Esophagus squamous epithelium (tissue), 5 donors: ENCODE measurements at places on chromosomes 7 and 10.

DNA sequence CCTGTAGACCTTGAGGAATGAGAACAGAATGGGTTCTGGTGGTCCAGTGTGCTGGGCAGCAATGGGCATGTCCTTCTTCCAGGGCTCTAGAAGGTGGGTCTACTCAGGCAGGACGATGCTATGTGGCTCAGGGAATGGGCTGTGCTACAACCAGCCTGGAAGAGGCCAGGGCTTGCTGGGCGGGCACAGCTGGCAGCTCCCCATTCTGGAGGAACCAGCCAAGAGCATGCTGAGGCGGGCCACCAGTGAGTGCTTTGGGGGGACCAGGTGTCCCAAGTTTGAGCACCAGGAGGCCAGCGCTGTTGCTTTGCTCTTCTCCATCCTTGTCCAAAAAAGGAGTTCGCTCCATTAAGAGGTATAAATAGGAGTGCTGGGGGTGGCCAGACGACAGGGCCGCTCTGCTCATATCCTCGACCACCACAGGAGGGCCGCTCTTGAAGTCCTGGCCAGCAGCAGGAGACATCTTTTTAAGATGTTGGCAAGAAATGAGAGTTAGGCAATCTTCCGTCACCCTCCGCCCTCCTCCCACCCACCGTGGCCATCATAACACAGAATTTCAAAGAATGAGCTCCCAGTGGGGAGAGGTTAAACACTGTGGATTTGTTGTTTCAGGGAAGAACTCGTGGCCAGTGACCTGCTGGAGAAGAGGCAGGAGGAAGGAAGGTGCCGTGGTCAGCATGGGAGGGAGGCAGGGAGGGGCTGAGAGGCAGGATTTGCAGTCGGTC lies 141.3 kb downstream of the GRK5 start:
- no peak for DNase-seq

DNA sequence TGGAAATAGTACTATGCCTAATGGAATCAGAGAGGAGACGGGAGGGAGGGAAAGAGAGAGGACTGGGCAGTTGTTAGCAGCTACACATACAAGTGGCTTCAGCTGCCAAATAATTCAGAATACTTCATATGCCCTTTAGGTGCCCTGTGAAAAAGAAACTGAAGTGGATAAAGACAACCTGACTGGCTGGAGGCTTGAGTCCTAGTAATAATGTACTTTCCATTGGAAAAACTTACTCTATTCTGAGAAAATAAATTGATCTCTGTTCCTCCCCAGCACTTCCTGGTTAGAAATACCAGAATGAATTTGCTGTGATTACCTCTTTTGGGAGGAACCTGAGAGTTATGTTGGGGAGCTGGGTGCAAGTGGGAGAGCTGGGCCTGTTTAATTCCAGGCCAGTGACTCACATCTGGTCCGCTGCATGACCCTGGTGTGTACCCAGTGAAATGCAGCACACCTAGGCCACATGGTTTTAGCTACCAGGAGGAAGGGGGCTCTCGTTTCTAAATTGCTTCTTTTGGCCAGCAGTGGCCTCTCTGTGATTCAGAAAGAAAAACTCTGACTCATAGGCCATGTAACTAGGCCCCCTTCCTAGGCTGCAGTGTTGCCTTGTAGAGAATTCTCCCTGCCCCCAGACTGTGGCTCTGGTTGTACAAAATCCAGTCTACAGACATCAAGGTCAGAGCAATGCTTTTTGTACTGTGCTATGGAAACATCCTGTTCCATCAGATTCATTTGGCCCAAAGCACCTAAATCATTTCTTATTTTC lies 6.5 kb downstream of the AGFG2 start:
- no peak for DNase-seq

DNA sequence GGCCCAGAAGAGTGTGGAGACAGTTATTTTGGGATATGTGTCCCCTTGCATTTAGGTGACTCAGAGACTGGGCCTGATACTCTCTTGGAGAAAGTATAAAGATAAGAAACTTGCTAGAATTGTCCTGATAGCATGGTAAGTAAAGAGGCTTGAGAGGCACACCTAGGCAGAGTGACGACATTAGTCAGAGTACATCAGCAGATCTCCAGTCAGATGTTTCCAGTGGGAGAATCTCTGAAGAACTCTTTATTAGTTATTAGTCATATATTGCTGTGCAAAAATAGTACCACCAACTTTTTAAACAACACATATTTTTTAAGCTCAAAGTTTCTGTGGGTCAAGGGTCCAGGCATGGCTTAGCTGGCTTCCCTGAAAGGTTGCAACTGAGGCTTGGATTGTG lies 182.6 kb downstream of the NEBL start:
- no peak for DNase-seq

DNA sequence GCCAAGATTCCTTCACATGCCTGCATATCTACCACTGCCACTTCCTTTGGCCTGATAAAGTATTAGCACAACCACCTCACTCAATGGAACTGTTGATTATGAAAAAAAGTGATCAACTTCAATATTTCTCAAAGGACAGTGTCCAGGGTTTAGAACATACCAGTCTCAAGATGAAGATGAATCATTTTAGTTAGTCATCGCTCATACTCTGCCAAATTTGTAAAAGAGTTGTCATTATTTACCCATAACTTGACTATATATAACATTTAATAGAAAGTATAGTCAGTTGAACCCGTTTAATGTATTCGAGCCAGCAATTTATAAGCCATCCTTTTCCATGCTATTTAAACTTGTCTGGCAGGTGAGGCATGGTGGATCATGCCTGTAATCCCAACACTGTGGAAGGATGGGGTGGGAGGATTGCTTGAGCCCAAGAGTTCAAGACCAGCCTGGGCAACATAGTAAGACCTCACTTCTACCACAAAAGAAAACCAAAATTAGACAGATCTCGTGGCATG lies 33.2 kb downstream of the SPAM1 start:
- no peak for DNase-seq

DNA sequence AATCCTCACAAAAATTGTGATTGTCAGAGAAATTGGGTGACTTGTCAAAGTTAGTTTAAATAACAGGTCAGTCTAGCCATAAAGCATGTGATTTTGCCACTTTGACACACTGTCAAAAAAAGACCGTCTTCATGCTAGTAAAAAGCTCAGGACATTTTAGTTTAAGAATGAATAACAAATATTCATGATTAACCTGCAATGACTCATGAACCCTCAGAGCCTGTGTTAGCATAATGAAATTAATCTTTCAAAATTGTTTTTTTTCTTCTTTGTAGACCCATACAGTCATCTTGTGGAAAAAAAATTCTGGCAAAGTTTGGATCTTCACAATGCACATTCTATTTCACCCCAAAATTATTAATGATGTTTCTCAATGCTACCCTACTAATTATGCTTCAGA lies 255.2 kb upstream of the POT1 start:
- no peak for DNase-seq

DNA sequence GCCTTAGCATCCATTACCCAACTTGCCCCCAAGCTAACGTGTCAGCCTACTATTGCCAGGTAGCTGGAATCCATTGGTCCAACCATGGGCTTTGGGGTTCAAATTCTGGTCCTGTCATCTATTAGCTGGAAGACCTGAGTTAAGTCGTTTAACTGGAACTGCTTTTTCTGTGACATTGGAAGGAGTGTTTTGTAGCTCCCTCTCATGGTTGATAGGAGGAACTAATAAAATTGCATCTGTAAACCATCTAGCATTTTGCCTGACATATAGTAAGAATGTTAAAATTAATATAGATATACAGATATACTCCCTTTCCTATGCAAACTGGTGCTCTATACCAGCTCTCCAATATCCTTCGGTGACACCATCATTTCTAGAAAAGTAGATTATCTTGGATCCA lies 23.8 kb upstream of the SLF2 start:
- no peak for DNase-seq

DNA sequence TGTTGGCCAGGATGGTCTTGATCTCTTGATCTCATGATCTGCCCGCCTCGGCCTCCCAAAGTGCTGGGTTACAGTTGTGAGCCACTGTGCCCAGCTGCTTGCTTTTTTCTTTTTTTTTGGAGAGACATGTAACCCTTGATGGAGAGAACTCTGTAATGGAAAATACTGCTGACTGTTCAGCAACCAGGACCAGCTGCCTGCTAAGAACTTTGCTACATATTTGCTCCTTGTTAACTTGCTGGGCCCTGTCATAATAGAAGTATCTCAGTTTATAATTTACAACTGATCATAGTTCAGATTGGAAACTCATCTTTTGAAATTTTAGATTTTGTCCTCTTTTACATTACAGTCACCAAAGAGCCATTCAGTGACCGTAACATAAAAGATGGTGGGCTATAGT lies 34.9 kb downstream of the TASOR2 start:
- DNase-seq: no peak

- no peak for DNase-seq
These were observed 468.7 kb downstream of the KCNMA1 start for GRCh38 chr10:77168861-77169260.

DNA sequence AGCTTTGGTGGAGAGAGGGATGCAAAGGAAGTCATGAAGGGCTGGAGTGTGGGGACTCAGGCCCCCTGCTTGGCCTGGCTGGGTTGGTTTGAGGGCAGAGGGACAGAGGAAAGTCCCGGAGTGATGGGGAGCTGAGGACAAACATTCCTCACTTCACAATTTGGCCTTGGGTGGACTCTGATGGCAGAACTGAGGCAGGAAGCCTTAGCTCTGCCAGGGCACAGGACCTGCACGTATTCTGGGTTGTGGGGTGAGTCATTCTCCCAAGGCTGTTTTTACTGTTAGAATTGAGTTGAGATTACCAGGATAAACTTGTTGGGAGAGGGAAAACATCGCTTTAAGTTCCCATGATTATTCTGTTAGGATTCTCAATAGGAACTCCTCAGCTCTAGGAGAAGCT lies 2.6 kb downstream of the GOLGA7B start:
- DNase-seq: no peak

- DNase-seq: no peak
These were observed 96.9 kb downstream of the SORBS1 start for GRCh38 chr10:95464280-95464679.

GRCh38 chr10:62638062-62638477 lies 166.4 kb upstream of the ADO start:
- no peak for DNase-seq

- DNase-seq: no peak
These were observed 5.7 kb downstream of the HECTD2 start for GRCh38 chr10:91415816-91416215.

DNA sequence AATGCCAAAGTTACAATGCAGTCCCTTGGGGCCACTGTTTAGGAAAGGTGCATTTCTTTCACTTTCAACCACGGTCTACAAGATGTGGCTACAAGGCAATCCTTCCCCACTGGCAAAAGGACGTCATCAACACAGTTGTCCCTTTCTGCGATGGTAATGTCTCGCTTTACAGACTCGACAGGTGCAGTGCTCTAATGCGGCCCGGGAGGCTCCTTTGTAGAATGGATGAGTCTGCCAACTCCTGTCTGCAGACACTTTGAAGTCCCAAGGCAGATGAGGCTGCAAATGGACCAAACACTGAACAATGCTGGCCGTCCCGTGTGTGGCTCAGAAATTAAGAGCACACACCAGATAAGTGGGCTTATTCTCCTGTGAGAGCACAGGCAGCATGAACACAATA lies 133.7 kb downstream of the PIP4K2A start:
- no peak for DNase-seq

DNA sequence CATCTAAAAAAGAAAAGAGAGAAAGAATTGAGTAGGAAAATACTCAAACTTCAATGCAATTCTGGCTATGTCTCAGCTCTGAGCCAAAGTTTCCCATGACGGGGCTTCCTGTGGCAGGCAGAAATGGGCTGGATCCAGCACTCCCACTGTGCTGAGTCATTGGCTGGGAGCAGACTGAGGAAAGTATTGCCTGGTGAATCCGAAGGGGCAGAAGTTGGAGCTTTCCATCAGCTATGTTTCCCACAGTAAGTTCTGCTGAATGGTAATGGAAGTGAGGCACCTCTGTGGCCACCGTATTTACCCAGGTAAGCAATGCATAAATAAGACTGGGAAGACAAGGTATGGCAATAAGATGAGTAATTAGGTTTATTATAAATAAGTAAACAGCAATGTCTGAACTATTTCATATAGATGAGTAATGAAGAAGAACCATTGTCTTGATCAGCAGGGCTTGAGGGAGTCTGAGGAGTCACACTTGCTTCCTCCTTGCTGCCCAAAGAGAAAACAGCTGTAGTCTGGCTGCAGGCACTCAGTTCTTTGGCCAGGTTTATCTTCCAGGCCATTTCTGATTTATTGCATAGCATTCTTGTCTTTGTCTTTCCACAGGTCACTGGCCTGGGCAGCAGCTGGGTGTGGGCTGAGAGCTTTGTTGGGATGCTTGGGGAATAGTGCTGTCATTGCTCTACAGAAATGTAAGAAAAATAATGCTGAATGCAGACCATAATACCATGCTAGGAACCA lies 255.3 kb downstream of the DNAJB9 start:
- no peak for DNase-seq

- no peak for DNase-seq
These were observed 612.6 kb downstream of the SORCS3 start for GRCh38 chr10:105253515-105254212.

GRCh38 chr7:148963583-148964482 lies 64.5 kb downstream of the PDIA4 start:
- no peak for DNase-seq

DNA sequence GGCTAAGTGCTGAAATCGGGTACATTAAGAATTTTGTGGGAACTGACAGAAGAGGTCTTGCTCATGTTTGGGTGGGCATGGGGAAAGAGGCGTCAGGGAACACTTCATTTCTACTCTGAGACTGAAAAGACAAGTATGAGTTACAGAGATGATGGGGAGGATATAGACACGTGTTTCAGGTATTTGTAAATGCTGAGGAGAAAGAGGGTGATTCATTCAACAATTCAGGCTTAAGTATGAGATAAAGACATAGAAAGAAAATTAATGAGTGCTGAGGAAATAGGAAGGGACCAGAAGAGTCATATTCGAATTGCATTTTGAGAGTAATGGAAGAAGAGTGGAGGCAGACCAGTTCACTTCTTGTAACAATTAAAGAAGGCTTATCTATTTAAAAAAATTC lies 143.6 kb downstream of the HBP1 start:
- no peak for DNase-seq

DNA sequence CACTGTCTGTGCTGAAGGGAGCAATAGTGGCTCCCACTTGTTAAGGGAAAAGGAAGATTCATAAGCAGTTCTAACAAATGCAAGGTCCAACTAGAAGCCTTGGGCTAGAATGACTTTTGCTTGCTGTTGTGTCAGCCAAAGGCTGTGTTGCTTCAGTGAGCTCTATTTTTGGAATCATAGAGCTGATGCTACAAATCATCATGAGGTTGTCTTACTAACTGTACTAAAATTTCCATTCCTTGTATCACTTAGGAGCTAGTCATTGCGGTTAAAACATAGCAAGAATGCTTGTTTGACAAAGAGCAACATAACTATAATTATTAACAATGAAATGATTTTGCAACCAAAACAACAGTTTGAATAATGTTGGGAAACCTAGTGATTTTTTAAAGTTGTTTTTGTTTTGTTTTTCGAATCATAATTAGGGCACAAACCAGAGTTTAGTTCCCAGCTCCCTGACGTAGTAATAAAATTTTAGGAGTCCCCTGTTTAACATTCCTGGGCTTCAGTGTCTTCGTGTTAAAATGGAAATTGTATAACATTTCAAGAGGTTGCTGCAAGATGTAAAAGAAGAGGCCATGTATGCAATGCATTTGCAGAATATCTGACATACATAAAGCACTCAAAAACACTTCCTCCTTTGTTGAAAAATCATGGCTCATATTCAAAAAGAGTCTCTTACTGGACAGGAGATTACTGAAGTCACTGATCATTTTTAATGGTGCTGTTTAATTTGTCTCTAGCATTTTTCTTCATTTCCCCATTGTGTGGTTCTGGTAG lies 183.4 kb downstream of the MACC1 start:
- no peak for DNase-seq
